ENCODE measurements at places on chromosomes 3 and 15.

DNA sequence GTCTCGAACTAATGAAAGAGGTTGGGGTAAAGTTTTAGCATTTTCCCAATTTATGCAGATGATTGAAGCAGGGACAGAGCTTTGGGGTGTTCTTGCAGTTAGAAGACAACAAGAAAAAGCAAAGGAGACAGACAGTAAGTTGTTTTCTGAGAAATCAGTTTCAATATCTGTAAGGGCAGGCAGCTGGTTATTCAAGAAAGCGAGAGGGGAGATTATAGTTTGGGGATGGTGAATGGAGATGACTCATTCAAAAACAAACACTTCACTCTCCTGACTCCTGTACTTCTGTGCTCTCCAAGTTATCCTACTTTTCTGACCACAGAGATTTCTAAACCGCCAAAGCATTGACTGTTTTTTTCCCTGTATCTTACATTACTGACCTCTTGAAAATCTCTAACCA, 352.0 kb downstream of the GAP43 start:
- DNase-seq, result no peak

DNA sequence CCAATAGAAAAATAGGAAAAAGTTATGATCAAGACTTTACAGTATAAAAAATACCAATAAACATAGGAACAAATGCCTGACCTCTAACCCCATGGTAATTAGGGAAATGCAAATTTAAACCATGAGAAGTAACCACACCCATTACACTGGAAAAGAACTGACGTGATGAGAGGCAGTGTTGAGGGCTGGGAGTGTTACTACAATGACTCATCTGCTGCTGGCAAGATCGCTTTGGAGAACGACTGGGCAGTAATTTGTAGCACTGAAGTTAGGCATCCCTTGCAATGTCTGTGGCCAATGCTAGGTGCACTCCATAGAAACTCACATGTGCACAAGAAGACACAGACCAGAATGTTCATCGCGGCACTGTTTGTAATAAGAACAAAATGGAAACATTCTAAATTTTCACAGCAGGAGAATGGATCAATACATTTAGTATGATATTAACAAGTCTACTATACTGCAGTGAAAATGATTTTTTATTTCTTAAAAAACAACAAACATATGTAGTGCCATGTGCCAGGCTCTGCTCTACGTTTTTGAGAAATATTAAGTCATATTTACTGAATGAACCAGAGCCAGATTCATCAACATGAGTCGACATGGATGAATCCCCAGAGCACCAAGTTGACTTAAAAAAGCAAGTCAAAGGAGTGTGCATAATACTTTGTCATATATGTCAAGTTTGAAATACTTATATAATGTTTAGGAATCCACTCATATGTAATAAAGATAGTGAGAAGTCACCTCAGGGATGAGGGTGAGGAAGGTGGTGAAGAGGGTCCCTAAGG, 37.6 kb upstream of the EPHB3 start:
- no peak for DNase-seq

DNA sequence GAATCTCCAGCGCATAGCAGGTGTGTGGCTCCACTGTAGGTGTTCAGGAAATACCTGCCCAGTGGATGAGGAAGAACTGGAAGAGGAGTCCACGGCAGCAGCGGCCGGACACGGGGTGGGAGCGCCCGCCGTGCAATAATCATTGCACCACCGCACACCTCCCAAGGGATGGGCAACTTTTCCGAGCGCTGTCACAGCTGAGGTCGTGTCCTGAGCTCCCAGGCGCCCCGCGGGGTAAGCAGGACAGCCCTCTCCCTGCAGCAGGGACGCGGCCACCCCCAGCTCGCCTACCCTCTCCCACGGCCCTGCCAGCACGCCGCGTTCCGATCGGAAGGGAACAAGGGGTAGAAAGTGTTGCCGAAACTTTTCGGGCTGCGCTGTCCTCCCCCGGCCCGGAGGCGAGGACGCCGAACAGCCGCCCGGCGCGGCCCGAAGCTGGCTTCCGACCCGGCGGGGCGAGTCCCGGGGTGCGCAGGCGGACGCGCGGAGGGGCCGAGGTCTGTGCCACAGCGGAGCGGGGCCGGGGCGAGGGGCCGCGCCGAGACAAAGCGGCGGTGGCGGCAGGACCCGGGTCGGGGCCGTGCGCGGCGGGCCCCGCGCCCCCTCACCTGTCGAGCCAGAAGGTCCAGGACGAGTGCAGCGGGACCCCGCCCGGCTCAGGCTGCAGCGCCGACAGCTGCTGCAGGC, 475 bp downstream of the EIF4E3 start:
- DNase-seq, result no peak

- DNase-seq, result peak; percentile 81
Observed at GRCh38 chr3:49638445-49638844, 35.7 kb upstream of the APEH start.

DNA sequence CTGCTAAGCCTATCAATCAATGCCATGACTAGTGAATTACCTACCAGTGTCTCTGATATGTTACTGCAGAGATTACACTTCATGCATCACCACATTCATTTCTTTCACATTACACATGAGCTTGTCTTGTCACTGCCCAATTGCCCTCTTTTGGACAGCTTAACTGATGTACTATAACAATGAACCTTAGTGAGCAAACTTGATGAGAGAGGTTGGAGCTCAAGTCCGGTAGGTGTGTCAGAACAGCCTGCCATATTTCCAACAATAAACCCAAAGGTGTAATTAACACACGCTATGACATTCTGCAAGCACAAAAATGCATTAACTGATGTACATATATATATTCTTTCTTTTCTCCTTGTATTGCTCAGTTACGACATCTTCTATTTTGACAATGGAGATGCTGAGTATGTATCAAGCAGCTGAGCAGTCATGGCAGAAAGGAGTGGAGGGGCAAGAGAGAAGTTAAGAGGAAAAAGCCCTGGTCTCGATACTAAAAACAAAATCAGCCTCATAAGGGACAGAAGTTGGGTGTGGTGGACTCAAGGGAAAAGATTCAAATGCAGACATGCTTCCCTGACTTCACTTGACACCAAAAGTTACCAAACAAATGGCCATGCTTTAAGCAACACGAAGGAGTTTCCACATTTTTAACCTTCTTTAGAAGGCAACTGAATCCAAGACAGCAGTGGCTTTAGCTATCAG, 538.2 kb downstream of the FOXP1 start:
- no peak for DNase-seq

DNA sequence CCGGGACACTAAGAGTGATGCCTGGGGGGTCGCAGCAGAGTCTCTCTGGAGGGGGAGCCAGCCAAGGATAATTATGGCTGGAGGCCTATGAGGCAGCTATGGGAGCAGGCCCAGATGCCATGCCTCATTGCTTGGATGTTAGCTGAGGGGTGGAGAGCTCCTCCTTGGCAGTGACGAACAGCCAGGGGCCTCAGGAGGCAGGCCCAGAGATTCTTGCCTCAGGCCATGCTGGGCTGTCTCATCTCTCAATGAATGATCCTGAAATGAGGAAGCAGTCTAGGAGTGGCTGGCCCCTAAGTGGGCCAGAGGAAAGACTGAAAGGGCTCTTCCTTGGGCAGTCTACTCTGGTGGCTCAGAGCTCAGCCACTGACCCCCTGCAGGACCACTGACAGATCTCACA, 21.3 kb downstream of the KIF9 start:
- DNase-seq, result no peak

GRCh38 chr3:32460031-32460749, 42.5 kb downstream of the CMTM6 start:
- no peak for DNase-seq

GRCh38 chr15:41494922-41495735, 1.5 kb downstream of the ITPKA start:
- DNase-seq, result no peak

GRCh38 chr15:65399001-65399706, 21.4 kb upstream of the IGDCC3 start:
- no peak for DNase-seq

GRCh38 chr3:4972652-4973643, 6.3 kb upstream of the BHLHE40 start:
- DNase-seq, result no peak

GRCh38 chr3:27324686-27325085, 44.5 kb downstream of the NEK10 start:
- no peak for DNase-seq

DNA sequence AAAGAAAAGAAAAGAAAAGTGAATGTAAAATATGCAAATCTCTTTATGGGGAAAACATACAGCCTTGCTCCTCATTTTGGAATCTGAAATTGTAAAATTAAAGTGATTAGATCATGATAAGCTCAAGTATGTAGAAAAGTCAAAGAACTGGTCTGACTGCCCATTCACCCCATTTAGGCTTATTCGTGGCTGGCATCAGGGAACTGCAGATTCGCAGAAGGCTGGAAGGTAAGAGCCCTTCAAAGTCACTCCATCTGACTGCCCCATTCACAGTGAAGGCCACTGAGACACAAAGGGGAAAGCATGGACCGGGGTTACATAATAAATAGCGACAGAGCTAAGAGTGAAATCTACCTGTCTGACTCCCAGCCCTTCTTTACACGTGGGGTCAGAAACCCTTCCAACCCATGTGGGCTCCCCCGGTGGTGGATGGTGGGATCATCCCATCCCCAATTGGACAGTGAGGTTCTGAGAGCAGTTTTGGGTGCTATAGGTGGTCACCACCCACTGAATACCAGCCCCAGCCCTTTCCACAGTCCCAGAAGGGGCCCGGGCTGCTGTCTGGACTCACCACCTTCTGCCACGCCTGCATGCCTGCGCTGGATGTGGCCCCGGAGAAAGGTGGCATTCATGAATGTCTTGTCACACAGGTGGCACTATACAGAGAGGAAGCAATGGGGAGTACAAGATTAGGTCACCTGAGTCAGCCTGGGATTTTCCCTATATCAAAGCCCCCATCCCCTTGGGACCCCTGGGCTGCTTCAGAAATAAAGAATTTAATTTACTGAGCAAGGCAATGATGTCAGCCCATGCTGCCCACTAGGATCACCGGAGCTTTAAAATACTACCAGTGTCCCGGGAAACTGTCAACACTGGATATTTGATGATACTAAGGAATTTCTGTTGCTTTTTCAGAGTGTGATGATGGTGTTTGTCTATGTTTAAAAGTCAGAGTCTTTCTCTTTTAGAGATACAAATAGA, 17.9 kb downstream of the DZIP1L start:
- no peak for DNase-seq

GRCh38 chr15:45185069-45185779, 2.5 kb downstream of the SHF start:
- no peak for DNase-seq

GRCh38 chr3:67635806-67636205, 18.6 kb downstream of the SUCLG2 start:
- DNase-seq, result no peak

- DNase-seq, result no peak
Observed at GRCh38 chr3:30612437-30613132, 6.2 kb downstream of the TGFBR2 start.

DNA sequence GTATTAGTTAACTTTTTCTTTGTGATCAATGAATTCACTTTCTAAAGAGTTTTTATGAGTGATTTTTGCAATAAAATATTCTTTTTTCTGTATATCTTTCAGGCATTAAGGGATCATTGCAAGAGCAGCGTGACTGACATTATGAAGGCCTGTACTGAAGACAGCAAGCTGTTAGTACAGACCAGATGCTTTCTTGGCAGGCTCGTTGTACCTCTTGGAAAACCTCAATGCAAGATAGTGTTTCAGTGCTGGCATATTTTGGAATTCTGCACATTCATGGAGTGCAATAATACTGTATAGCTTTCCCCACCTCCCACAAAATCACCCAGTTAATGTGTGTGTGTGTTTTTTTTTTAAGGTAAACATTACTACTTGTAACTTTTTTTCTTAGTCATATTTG, 24.4 kb downstream of the SELENOT start:
- DNase-seq, result no peak

DNA sequence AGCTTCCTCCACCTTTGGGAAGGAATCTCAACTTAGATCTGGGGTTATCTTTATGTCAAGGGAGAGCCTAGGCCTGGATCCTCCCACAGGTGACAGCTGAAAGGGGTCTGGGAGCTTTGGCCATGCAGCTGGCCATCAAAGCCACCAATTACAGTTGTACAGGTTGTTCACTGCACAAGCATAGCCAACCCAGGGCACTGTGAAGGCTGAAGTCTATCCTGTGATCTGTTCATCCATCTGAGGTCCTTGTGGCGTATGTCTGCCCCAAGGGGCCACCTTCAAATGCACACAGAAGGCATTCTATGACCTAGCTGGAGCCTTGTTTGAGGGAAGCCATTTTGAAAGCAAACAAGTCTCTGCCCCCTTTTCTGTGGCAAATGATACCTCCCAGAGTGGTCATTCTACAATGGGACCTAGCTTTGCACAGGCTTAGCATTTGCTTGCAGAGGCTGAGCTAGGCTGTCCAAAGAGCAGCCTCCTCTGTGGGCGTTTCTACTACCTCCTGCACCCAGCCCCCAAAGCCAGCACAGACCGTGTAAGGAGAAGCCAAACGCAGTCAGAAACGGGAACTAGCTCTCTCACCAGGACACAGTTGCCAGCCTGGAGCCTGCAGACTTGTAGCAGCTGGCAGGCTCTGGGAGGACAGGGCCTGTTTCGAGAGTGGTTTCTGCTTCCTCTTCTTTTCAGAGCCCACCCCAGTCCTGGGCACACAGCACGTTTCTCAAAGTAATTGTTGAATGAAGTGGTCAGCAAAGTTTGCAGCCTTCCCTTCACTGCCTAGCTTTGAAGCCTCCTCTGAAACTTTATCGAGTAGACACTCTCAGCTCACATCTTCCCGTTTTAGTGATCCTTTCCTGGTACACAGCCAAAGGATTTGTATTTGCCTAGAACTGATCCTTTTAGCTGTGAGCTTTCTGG, 157.3 kb upstream of the SMAD3 start:
- peak; percentile 42 for DNase-seq

- no peak for DNase-seq
Observed at GRCh38 chr15:31488437-31489204, 162.0 kb downstream of the KLF13 start.

GRCh38 chr15:42042602-42043400, 22.0 kb upstream of the PLA2G4E start:
- no peak for DNase-seq

- DNase-seq, result no peak
Observed at GRCh38 chr15:80172401-80172800, 19.6 kb downstream of the FAH start.

DNA sequence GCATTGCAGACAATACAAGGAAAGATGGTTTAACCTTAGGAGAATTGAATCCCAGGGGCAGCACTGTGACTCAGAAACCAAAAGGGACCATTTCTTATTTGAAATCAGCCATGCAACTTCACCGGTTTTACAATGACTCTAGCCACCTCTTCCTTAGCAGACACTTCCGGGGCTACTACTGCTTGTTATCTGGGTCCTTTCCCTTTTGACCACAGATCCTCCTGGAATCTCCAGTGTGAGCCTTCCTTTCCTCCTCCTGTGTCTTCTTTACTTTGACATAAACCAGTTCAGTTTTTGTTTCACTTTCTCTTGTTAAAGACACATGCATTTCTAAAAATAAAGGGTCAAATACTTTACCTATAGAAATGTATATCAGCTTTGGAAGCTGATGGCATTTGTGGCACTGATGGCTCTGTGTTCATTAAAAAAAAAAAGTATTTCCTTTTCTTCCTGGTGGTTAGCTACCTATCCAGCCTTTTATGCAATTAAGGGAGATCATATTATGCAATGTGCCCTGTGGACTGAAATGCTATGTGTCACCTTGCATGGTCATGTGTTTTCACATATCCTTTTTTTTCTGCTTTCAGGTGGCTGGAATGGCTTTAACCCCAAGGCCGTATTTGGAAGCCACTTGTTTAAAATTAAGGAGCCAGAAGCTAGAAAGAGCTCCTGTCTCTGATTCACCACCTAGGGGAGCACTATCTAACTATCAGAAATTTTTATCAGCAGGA, 296.2 kb downstream of the CHL1 start:
- DNase-seq, result no peak

- DNase-seq, result no peak
Observed at GRCh38 chr3:129764090-129764489, 129.4 kb downstream of the TMCC1 start.

Data from posterior cingulate gyrus (tissue), 11 donors.